ENCODE measurements at places on chromosomes 12 and 14.

DNA sequence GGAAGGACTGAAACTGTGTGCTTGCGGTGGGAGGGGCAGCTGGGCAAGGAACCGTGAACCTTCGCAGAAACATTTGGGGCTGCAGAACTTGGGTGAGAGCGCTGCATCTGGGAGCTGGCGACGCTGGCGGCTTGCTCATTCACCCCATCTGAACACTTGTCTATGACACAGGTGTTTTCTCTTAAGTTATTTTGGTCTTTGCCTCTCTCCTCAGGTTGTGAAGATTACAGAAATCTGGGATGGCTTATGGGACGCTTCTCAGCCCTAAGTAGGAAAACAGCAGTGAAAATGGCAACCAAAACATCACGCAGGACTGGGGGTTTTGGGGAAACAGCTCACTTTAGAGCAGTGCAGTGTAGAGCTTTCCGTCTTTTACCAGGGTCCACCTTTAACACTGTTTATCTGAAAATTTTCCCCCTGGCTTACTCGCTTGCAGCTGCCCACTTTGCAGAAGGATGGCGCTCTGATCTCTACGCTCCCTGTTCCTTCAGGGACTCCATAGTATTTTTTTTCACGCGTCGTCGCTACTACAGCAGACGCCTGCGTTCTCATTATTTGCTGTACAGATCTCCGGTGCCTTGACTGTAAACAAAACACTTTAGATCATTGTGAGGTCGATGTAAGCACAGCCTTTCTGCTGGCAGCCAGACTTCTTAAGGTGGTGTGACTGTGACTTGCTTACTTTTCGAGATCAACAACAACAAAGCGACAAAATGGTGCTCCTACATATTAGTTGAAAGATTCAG, 2.7 kb upstream of the CDKN1B start:
- peak; percentile 66 for DNase-seq

- DNase-seq = no peak
These were observed 1.8 kb downstream of the CLMN start for GRCh38 chr14:95317817-95318343.

GRCh38 chr14:56953884-56954283, 143.6 kb upstream of the OTX2 start:
- DNase-seq = no peak

DNA sequence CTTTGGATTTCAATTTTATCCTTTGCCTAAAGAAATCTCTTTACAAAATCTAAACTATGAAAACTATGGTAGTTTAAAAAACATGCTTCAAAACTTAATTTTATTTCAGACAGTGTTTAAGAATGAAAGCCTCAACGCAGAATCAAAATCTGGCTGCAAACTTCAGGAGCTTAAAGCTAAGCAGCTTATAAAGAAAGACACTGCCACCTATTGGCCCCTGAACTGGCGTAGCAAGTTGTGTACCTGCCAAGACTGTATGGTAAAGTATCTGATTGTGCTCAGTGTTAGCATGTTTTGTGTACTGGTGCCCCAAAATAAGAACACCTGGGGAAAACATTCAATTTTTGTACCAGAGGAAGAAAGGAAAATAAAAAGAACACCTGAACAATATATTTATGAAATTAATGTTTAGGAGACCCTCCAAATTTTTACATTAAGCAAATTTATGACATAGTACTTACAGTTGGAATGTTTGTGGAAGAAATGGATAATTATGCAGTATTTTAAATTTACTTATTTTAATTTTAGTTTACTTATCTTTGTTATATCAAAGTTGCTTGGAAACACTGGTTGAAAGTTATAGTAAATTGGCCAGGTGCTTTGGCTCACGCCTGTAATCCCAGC, 12.2 kb downstream of the UBR7 start:
- DNase-seq = peak; percentile 46

DNA sequence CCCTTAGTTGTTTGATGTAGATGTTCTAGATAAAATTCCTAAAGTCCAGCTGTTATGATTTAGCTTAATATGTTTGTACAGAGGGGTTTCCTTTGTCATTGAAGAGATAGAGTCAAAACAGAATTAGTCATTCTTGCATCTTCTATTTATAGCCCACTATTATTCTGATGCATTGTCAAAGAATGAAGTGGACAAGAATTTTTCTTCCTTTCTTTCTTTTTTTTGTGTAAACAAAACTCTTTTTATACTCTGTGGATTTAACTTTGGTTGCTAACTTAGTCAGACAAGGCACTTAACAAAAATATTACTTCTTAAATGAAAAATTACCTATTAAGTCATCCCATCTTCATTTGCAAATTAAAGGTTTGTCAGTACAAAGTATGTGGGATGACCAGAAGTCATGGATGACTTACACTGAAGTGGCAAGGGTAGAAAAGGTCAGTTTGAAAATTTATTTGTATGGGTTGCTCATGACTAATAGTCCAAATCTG, 215.6 kb upstream of the DDHD1 start:
- DNase-seq = no peak

DNA sequence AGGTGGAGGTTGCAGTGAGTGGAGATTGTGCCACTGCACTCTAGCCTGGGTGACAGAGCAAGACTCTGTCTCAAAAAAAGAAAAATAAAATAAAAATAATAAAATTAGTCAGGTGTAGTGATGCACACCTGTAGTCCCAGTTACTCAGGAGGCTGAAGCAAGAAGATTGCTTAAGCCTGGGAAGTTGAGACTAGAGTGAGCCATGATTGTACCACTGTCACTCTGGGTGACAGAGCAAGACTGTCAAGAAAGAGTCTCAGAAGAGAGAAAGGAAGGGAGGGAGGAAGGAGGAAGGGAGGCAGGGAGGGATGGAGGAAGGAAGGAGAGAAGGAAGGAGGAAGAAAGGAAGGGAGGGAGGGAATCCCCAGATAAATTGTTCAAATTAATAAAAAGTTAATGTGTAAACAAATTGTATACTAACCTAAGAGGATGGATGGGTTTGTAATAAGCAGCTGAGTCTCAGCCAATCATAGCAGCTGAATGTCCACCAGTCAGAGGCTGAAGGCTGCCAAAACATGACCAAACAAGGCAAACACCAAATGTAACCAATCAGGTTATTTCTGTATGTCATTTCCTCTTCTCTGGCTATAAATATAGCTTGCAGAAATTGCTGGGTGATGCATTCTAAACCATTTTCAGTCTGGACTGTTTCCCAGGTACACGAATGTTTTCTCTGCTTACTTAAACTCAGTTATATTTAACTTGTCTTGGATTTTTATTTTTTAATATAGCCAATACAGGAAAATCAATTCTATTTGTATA, 6.1 kb upstream of the CDCA4 start:
- no peak for DNase-seq

- DNase-seq = no peak
These were observed 24.8 kb upstream of the LGALS3 start for GRCh38 chr14:55103971-55104954.

GRCh38 chr12:56721721-56722120, 3.4 kb downstream of the NACA start:
- no peak for DNase-seq

DNA sequence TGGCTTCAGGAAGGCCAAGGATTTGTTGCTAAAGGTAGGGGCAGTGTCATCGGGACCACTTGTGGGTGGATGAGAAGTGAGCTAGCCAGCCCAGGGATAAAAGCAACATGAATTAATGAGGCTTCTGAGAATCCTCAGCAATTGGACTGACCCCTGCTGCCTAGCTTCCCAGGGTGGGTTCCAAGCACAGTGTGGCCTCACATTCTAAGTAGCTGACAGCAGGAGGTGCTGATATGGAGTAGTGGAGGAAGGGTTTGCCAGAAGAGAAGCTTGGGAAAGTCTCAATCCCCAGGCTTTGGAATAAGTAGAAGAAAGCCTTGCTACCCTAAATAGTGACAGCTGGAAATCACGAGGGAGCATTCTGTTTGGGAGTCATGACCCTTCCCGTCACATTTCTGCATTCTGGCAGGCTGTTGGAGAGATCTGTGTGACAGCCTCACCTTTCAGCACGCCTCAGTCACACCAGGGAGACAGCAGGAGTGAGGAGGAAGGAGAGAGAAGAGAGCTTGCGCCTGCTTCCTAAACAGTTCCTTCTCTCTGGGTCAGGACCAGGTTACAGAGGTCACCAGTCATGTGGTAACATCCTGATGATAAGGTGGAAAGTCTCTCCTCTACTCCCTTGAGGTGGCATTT, 31.2 kb downstream of the DACT1 start:
- DNase-seq = no peak

GRCh38 chr14:104776481-104776880, 19.1 kb downstream of the AKT1 start:
- no peak for DNase-seq

DNA sequence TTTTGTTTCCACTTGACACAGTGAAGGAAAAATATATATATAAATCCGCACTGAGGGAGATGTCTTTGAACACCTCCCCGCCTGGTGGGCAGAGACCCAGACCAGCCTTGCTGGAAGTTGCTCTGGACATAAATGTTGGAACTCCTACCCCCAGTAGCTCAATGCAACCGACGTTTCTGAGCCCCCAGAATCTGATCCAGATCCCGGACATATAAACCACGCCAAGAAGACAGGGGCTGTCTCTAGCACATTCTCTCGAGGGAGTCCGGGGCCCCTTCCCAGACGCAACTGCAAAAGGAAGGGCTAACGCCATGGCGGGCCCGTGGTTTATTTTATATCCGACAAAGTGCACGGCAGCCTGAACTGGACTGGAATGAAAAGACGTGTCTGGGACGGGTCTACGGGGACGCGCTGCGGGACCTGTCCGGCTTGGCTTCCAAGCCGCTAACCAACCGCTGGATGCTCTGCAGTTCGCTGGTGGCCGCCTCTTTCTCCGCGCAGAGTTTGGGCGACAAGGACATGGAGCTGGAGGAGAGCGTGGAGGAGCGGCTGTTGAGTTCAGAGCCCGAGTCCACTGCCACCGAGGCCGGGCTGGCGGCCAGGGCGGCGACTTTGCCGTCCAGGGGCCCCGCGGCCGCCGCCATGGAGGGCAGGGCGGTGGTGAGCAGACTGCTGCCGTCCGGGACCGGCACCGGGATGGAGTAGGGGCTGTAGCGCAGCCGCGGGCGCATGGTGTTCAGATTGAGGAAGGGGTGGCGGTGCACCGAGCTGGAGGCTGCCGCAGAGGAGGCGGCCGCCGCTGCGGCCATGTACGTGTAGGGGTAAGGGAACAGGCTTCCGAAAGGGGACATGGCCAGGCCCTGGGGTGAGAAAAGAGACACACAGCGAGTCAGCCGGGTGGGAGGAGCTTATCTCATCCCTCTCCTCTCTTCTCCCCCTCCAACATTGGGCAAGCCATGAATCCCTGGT, 12.2 kb downstream of the TBX3 start:
- DNase-seq = no peak

GRCh38 chr14:102630881-102631280, 38.4 kb downstream of the RCOR1 start:
- DNase-seq = no peak

- no peak for DNase-seq
These were observed 386.3 kb upstream of the TBX3 start for GRCh38 chr12:115070313-115070712.

- DNase-seq = peak; percentile 65
These were observed 12.2 kb downstream of the ITPK1 start for GRCh38 chr14:93103392-93104080.

DNA sequence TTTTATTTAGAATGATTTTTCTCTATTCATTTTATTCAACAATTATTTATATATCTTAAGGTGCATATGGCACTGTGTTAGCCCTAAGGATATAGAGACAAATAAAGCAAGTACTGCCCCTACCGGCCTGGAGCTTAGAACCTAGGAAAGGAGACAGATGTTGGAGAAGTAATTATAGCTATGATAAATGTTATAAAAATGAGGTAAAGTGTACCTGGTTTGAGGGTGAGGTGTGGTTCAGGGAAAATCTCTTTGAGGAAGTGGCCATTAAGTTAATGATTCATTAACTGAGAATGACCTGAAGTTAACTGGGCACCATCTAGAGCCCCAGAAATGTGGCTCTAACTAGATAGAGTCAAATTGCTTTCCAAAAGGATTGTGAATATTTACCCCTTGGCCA, 31.9 kb downstream of the CDKL1 start:
- DNase-seq = no peak

DNA sequence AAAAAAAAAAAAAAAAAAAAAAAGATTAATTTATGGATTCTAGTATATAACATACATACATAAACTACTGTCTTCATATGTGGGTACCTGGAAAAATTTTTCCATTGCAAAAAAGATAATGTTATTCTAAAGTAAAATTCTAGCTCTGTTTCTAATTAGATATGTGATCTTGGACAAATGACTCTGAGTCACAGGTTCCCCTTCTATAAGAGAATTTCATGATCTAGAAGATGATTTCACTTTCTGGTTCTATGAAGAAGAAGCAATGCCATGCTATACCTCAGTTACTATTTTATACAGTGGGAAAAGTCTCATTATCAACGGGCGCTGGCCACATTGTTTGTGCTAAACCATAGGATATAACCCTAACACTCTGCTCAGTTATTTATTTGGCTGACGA, 351.3 kb downstream of the ZFP36L1 start:
- DNase-seq = no peak

DNA sequence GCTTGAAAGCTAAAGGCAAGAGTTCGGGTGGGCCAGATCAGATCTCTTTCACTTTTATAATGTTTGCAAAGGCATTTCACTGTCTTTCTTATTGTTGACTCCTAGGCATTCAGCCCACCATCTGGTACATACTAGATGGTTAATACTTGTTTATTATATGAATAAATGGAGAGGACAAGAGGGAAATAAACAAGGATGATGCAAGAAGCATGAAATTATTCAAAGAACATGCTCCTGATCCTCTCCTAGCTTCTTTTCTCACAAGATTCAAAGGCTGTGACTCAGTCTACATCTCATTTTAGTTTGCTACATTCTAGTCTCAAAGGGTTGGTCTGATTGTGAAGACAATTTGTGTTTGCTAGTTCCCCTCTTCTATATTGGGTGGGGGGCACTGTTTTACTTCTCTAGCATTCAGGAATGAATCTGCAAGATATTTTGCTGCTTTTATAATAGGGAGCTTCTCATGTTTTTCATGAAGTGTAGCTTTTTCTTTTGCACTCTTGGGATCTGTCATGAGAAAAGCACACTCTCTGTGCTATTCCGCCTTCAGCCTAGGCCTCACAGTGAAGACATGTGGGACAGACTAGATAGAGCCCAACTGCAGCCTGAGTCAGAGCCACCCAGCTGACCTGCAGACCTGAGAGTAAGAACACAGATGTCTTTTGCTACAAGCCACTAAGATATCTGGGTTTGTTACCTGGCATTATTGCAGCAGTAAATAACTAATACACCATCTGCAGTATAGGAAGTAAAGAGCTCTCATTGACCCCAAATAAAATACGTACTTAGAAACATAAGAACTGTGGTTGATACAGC, 65.7 kb downstream of the PTHLH start:
- DNase-seq = no peak

- DNase-seq = no peak
These were observed 121.6 kb downstream of the TMEM121 start for GRCh38 chr14:105647784-105648608.

- DNase-seq = no peak
These were observed 123.6 kb downstream of the DIP2B start for GRCh38 chr12:50628394-50628793.

GRCh38 chr14:94833633-94834032, 63.7 kb upstream of the GSC start:
- no peak for DNase-seq
